Activated CD4-positive, alpha-beta memory T cell treated with anti-CD3 and anti-CD28 coated beads, Interleukin-2, amount 10 ng/mL, durations not matched to agents 7 days and 5 days (primary cell): ENCODE measurements at places on chromosomes 7 and 10. TPM values are rescaled to one million over a fixed set of nuclear protein-coding genes. Genes with fewer than 3 reads are reported as not detected.

Gene EBLN1
- total RNA-seq, result not detected

Gene PRSS37
- not detected for total RNA-seq

Gene RBAK
- 12.5 TPM for total RNA-seq

Gene UTF1
- total RNA-seq, result not detected

Gene DDIT4
- total RNA-seq, result 475 TPM

- no peak for DNase-seq
- no peaks in the 10 kb centered on the region for H3K27me3 ChIP-seq
- no peaks in the 10 kb centered on the region for H3K4me1 ChIP-seq
- H3K27ac ChIP-seq, result no peak overlapping the region
- no peaks in the 10 kb centered on the region for H3K36me3 ChIP-seq
Measured at GRCh38 chr7:137337902-137338301, 5.6 kb downstream of the PTN start.

- no peak overlapping the region for H3K4me3 ChIP-seq
- H3K27me3 ChIP-seq, result no peaks in the 10 kb centered on the region
- peaks cover 20% of the 10 kb centered on the region for H3K36me3 ChIP-seq
- no peak for DNase-seq
- peaks cover 48% of the 10 kb centered on the region for H3K4me1 ChIP-seq
Measured at GRCh38 chr10:128044961-128045832, 81.0 kb downstream of the MKI67 start.

DNA sequence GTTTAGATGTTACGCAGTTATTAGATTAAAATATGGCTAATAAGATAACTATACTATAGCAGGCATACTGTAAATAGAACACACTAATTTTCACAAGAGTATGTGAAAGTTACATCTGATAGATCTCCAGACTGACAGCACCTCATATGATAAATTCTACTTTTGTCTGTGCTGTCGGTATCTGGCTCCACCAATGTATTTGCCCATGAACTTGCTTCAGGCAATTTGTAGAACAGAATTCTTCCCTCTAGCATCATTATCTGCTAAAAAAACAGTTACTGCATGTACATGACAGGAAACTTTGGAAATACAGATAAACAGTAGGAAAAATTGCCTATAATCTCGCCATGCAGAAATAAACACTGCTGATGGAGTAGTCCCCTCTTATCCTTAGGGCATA is 137.7 kb downstream of the WNT2 start:
- peaks cover 2% of the 10 kb centered on the region for H3K4me1 ChIP-seq
- H3K4me3 ChIP-seq, result no peak overlapping the region
- DNase-seq, result no peak
- no peaks in the 10 kb centered on the region for H3K27me3 ChIP-seq

DNA sequence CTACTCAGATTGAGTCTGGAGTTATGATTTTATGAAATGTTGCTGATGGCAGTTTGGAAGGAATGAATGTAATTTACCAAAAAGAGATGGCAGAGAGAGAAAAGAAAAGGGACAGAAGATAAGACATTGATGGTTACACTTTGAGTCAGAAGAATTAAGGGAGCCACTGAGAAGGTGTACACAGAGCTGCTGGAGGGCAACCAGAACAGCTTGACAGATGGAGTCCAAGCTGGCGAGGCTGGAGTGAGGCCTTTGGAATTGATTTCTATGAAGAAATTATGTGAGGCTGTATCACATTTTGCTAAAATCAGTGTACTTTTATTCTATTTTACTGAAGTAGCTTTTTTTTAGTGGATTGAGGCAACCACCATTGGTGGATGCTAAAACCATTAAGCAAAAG is 740.5 kb downstream of the REEP3 start:
- no peak for DNase-seq
- H3K36me3 ChIP-seq, result no peaks in the 10 kb centered on the region
- no peaks in the 10 kb centered on the region for H3K4me1 ChIP-seq
- H3K4me3 ChIP-seq, result no peak overlapping the region
- H3K27me3 ChIP-seq, result no peaks in the 10 kb centered on the region

DNA sequence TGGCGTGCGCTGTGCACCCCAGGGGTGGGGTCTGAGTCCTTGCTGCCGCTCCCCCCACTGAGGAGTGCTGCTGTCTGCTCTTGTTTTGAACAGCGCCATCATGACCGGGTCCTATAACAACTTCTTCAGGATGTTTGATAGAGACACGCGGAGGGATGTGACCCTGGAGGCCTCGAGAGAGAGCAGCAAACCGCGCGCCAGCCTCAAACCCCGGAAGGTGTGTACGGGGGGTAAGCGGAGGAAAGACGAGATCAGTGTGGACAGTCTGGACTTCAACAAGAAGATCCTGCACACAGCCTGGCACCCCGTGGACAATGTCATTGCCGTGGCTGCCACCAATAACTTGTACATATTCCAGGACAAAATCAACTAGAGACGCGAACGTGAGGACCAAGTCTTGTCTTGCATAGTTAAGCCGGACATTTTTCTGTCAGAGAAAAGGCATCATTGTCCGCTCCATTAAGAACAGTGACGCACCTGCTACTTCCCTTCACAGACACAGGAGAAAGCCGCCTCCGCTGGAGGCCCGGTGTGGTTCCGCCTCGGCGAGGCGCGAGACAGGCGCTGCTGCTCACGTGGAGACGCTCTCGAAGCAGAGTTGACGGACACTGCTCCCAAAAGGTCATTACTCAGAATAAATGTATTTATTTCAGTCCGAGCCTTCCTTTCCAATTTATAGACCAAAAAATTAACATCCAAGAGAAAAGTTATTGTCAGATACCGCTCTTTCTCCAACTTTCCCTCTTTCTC is 26.0 kb downstream of the BNIP3 start:
- H3K4me1 ChIP-seq, result no peaks in the 10 kb centered on the region
- H3K27me3 ChIP-seq, result no peaks in the 10 kb centered on the region
- peaks cover 60% of the 10 kb centered on the region for H3K36me3 ChIP-seq
- no peak overlapping the region for H3K27ac ChIP-seq

GRCh38 chr10:63143987-63144386 is 10.9 kb downstream of the NRBF2 start:
- H3K27ac ChIP-seq, result no peak overlapping the region
- DNase-seq, result no peak
- no peaks in the 10 kb centered on the region for H3K27me3 ChIP-seq
- H3K36me3 ChIP-seq, result peaks cover 30% of the 10 kb centered on the region

GRCh38 chr7:73830681-73831583 is at the start of gene CLDN4:
Gene CLDN4 (plus strand): TSS chr7:73830996. CDS start chr7:73831202, 206 bp downstream.
- H3K27ac ChIP-seq, result no peak within 1 kb of the TSS
- DNase-seq, result no peak
- H3K36me3 ChIP-seq, result no peaks in the 10 kb centered on the region
- peaks cover 9% of the 10 kb centered on the region for H3K27me3 ChIP-seq
- H3K4me1 ChIP-seq, result peaks cover 32% of the 10 kb centered on the region

DNA sequence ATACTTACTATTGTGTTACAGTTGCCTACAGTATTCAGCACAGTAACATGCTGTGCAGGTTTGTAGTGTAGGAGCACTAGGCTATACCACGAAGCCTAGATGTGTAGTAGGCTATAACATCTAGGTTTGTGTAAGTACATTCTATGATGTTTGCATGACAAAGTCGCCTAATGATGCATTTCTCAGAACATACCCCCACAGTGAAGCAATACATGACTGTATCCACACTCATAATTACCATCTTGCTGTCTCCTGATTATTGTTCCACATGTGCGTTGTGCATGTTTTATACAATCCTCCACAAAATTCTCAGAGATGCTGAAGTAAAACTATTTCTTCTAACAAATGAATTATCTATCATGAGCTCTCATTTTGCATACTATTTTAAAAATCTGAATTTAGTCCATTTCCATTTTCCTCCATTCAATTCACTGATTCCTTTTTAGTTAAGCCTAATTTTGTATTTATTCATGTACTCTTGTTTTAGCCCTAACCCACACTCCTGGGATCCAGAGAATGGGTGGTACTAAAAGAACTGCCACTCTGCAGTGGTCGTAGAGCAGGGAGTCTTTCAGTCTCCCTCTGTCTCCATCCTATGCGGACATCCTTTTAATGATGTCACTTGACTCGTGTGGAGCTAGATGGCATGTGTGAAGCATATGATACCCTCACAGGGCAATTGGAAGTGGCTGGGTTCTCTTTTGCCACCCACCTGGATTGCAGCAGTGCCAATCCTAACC is 67.6 kb upstream of the CAV2 start:
- H3K36me3 ChIP-seq, result no peaks in the 10 kb centered on the region
- H3K4me1 ChIP-seq, result no peaks in the 10 kb centered on the region
- no peak overlapping the region for H3K4me3 ChIP-seq
- H3K27me3 ChIP-seq, result peaks cover 6% of the 10 kb centered on the region
- no peak for DNase-seq

- no peaks in the 10 kb centered on the region for H3K4me1 ChIP-seq
- no peaks in the 10 kb centered on the region for H3K36me3 ChIP-seq
- no peak for DNase-seq
- H3K27me3 ChIP-seq, result no peaks in the 10 kb centered on the region
Measured at GRCh38 chr10:85447690-85448089, 918.9 kb downstream of the GRID1 start.

DNA sequence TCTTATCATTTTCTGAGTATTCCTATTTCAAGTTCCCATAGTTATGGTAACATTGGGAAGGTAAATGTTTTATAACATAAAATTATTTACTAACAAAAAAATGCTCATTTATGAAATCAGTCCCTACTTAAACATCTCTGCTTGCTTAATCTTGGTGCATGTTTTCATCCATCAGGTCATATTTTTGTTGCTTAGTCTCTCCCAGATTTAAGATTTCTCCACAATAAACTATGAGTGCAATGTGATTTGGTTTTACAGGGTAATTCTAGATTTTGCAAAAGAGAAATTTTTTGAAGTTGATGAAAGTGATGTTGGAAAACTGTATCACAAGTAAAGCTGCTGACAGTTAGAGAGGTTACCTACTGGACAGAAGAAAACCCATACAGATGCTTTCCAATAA is 28.6 kb downstream of the PIK3AP1 start:
- no peak for DNase-seq
- H3K36me3 ChIP-seq, result no peaks in the 10 kb centered on the region
- H3K27me3 ChIP-seq, result no peaks in the 10 kb centered on the region
- no peak overlapping the region for H3K27ac ChIP-seq

- no peaks in the 10 kb centered on the region for H3K36me3 ChIP-seq
- no peak overlapping the region for H3K4me3 ChIP-seq
- peaks cover 24% of the 10 kb centered on the region for H3K4me1 ChIP-seq
- H3K27me3 ChIP-seq, result peaks cover 25% of the 10 kb centered on the region
Measured at GRCh38 chr7:1418505-1419309, 40.6 kb downstream of the MICALL2 start.

GRCh38 chr10:122853665-122854313 is 8.1 kb upstream of the CUZD1 start:
- no peaks in the 10 kb centered on the region for H3K27me3 ChIP-seq
- no peak overlapping the region for H3K27ac ChIP-seq
- H3K36me3 ChIP-seq, result peaks cover 38% of the 10 kb centered on the region
- no peak for DNase-seq
- peaks cover 29% of the 10 kb centered on the region for H3K4me1 ChIP-seq

- no peaks in the 10 kb centered on the region for H3K36me3 ChIP-seq
- no peak overlapping the region for H3K4me3 ChIP-seq
- no peak overlapping the region for H3K27ac ChIP-seq
- no peak for DNase-seq
- peaks cover 16% of the 10 kb centered on the region for H3K27me3 ChIP-seq
- H3K4me1 ChIP-seq, result no peaks in the 10 kb centered on the region
Measured at GRCh38 chr10:48234295-48234694, 40.2 kb downstream of the FRMPD2 start.

DNA sequence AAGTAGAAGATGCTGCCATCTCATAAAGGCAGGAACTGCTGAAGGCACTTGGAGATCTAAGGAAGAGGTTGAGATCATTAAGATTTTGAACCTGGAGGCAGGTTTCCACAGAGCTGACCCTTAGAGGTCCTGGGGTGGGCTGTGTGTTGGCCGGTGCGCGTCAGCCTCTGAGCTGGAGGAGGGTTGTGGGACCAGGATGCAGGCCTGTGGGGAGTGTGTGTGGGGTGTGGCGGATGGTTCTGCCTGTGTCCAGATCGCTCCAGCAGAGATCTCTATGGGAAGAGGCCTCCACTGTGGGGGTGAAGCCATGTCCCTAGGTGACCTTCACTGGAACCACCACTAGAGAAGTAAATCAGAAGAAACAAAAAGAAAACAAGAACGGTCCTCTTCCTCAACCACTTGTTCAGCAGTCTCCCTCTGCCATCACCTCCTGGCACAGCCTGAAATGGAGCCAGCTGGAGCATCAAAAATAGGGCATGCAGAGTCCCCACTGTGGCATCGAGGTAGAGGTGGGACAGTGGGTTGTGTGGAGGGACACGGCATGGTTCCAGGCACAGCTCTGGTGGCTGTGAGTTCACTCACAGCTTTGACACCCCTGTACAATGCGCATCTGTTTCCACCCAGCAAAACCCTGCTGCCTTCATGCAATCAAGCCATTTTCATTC is 453.8 kb downstream of the TCERG1L start:
- no peak overlapping the region for H3K4me3 ChIP-seq
- H3K27me3 ChIP-seq, result no peaks in the 10 kb centered on the region
- H3K4me1 ChIP-seq, result no peaks in the 10 kb centered on the region
- no peaks in the 10 kb centered on the region for H3K36me3 ChIP-seq

GRCh38 chr10:125161707-125162119 is 1.4 kb upstream of the CTBP2 start:
- H3K27ac ChIP-seq, result no peak overlapping the region
- peaks cover 4% of the 10 kb centered on the region for H3K4me1 ChIP-seq
- H3K36me3 ChIP-seq, result no peaks in the 10 kb centered on the region
